Mesenchymal stem cell (in vitro differentiated cells and primary cell): ENCODE measurements at places on chromosomes 16 and 17.

GRCh38 chr16:12152740-12153139 lies 176.2 kb downstream of the SNX29 start:
- no peak for DNase-seq

GRCh38 chr16:29696881-29697331 lies 17.9 kb downstream of the QPRT start:
- DNase-seq, result no peak

GRCh38 chr17:36089888-36090836 lies at the start of gene CCL3:
Gene CCL3, minus strand, starts transcription at chr17:36090143. Its CDS starts 85 bp downstream, at chr17:36090058.
- DNase-seq, result no peak

- DNase-seq, result no peak
Observed at GRCh38 chr17:45227926-45228762, 6.5 kb downstream of the FMNL1 start.

DNA sequence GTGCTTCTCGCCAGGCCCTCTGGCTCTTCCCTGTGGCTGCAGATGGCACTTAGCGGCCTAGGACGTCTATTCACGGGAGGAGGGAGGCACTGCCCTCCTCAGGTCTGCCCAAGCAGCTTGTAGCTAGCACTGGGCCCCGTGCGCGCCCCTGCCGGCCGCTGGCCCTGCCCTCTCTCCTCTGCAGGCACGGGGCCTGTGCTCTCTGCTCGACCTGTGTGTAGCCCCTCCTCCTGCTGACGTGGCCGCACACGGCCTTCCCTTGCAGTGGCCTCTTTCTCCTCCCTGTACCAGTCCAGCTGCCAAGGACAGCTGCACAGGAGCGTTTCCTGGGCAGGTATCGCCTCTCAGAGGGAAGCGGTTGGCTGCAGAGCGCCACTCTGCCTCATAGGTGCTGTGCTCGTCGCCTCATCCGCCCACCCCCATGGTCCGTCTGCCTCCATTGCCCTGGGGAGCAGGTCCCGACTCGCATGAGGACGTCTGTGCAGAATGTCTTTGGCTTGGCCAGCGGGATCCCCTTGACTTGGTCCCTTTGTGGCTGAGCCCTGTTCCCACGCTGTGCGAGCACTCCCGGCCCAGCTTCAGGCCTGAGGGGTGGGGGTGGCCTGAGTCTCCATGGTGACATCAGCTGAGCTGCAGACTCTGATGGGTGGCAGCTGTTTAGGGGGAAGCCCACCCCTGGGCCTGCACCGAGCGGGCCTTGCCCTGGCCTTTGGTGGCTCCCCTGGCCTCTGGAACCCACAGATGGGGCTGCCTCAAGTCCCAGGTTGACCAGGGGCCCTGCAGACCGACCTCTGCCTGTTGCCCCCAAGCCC lies 34.6 kb downstream of the TSC2 start:
- DNase-seq, result no peak

GRCh38 chr16:50338371-50339231 lies 30.2 kb downstream of the BRD7 start:
- no peak for DNase-seq

- DNase-seq, result no peak
Observed at GRCh38 chr17:36690190-36690589, 88.8 kb downstream of the MRM1 start.

GRCh38 chr16:11629071-11630030 lies 38.9 kb upstream of the SNN start:
- peak; percentile 37 for DNase-seq

DNA sequence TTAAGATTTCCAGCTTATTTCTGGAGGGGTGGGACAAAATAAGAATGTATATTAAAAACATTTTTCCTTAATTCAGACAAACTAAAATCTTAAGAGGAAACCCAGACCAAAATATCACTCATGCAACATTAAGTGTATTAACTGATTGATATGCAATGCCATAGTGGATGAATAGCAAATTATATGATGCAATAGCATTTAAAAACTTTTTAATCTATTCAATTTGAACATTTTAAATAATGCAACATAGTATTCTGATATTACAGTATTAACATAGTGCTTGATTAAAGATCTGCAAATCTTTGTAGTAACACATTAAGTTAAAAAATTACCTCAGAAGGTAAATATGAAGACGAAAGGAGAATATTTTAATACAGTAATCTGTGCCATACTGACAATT lies 15.3 kb upstream of the INTS2 start:
- DNase-seq, result no peak
